ENCODE measurements at places on chromosomes 4 and X. TPM values are rescaled to one million over a fixed set of nuclear protein-coding genes. Genes with fewer than 3 reads are reported as not detected.

The TRIML2 gene
- not detected for total RNA-seq

The CTAG2 gene
- not detected for total RNA-seq

GRCh38 chr4:58732973-58733372 is 1622.8 kb upstream of the IGFBP7 start:
- no peaks in the 10 kb centered on the region for H3K27me3 ChIP-seq
- H3K27ac ChIP-seq, result no peak overlapping the region
- H3K36me3 ChIP-seq, result no peaks in the 10 kb centered on the region
- H3K4me3 ChIP-seq, result no peak overlapping the region

- DNase-seq, result no peak
- peaks cover 5% of the 10 kb centered on the region for H3K27me3 ChIP-seq
- H3K27ac ChIP-seq, result no peak overlapping the region
- no peaks in the 10 kb centered on the region for H3K4me1 ChIP-seq
These were observed 941.5 kb downstream of the DMD start for GRCh38 chrX:32269866-32270265.
